Fibroblast of skin of back (primary cell): ENCODE measurements at places on chromosomes 11 and 22.

GRCh38 chr11:111357150-111358037 lies 21.7 kb downstream of the POU2AF1 start:
- no peak for DNase-seq

- peak; percentile 54 for DNase-seq
These were observed 4.1 kb upstream of the MAPK11 start for GRCh38 chr22:50274311-50274710.

GRCh38 chr22:21623648-21623970 lies 6.2 kb downstream of the YDJC start:
- no peak for DNase-seq

GRCh38 chr22:22753526-22754267 lies 109.3 kb downstream of the GGTLC2 start:
- peak; percentile 18 for DNase-seq

- peak; percentile 80 for DNase-seq
These were observed 12.4 kb downstream of the CRELD2 start for GRCh38 chr22:49930596-49931412.

GRCh38 chr11:37597776-37598175 lies 999.7 kb upstream of the RAG2 start:
- DNase-seq = no peak

DNA sequence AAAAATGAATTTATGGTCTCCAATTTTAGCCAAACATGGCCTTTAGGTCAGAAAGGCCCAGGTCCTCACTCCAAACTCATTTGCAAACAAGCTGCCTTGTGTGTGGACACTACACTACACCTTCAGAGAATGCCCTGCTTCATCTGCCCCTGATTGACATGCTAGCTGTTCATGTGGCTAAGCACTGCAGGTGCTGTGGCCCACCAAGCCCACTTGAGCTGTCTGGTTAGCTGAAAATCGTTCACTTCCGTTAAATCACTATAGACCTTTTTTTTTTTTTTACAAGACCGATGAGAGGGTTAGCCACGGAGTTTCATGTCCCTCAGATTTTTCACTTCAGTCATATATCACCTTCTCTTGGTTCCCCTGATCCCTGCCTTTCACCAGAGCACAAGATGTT lies 39.3 kb downstream of the NF2 start:
- no peak for DNase-seq

- peak; percentile 2 for DNase-seq
These were observed 18.4 kb downstream of the MS4A6E start for GRCh38 chr11:60345489-60345888.

DNA sequence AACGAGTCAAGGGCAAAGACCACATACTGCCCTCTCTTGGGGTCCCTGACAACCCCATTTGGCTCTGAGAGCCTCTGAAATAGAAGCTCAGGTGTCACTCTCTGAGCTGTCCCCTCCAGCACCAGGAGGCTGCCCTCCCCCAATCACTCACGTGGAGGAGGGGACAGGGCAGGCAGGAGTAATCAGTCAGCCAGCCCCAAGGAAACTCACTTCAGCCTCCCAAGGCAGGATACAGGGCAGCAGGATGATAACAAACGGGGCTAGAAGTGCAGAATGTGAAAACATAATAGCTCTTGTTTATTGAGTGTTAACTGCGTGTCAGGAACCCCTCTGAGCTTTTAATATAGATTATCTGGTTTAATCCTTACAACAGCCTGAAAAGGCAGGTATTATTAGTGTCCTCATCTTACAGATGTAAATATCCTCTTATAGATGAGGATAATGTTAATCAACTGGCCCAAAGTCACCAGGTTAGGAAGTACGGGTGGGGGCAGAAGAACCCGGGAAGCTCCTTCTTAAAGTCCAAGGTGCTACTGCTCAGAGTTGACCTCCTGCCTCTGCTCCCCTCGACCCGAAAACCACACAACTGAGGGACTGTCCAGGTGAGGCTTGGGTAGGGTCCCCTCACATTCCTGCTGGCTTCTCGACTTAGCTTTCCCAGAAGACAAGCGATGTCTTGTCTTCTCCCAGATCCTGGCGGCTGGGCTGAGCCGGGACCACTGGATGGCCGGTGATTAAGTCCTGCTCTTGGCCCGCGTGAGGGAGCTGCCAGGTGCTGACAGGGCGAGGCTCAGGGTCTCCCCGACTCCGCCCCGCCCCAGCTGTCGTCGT lies 2.7 kb downstream of the CHRM4 start:
- DNase-seq = no peak

DNA sequence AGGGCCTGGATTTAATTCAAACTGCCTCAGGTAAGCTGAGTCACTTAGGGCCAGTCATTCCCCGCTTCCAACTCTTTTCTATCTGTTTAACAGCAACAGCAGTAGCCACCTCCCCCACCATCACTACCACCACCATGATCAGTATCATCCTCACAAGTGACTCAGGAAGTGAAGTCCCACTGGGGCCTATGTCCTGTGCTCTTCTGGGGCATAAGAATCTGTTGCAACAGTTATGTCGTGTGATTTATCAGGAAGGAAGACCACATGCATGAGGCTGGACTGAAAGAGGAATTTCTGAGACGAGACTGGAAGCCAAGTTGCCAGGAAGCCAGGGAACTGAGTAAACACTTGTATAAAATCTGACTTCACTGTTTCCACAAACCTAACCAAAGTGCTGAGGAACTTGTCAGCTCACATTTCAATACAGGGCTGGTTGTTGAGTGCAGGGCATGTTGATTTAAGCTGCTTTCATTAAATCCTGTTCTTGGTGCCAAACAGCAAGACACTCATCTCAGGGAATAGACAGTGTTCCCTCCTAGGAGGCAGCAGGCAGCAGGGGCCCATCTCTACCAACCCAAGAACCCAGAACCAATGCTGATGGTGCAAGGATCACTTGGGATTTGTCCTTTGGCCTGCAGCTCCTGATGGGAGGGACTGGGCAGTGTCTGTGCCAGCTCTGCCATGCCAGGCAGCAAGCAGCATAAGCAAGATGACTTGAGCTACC lies 226.7 kb upstream of the NARS2 start:
- peak; percentile 99 for DNase-seq

DNA sequence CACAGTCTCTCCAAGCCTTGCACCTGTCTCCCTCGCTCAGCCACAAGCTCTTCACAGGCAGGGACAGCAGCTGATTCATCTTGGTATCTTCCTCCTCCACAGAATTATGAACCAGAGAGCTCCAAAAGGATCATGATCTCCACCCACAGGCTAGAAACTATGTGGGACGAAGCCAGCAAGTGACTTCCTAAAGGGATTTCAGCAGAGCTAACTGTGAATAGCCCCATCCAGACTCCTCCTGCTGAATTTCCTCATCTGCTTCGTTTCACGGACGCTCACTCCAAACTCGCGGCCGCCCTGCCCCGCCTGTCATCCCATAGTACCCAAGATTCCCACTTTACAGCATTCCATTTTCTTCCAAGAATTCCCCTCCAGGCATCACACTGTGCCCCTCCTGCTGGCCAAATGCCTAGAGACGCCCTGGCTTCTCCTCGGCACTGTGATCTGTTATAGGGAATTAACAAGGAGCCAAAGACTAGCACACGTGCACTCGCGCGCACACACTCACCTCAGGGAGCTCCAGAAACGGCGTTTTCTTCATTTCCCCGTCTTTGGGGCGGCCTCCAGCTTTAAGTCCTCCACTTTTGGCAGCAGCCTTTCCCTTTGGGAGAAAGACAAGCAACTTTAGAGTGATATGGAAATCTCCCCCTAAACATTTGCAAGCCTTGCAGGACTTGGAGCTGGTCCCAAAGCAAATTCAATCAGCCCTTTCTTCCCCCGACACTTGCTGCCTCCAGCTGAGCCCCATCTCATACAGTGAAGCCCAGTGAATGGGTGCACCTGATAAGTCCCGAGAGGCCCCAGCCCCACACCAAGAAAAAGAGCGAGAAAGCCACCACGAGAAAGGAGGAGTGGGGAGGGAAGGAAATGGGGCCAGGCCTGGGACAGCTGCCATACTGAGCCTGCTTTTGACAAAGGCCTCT lies 35.5 kb downstream of the SPATA19 start:
- no peak for DNase-seq
